ENCODE measurements at places on chromosomes 4 and X. TPM values are rescaled to one million over a fixed set of nuclear protein-coding genes. Genes with fewer than 3 reads are reported as not detected.

Gene WWC2
- total RNA-seq = 51.8 TPM

Gene RGS12
- total RNA-seq = 78.0 TPM

Gene UCHL1
- total RNA-seq = 328 TPM

Gene SMIM10L2A
- total RNA-seq = 0.24 TPM

Data from endothelial cell of umbilical vein (primary cell).